CD8-positive, alpha-beta memory T cell (primary cell): ENCODE measurements at places on chromosomes 1 and 21. TPM values are rescaled to one million over a fixed set of nuclear protein-coding genes. Genes with fewer than 3 reads are reported as not detected.
A peak's percentile ranks its signal among the peaks of the same experiment; 100 is the strongest.

Gene RCAN3
- 64.0 TPM for total RNA-seq

Gene RSPO1
- total RNA-seq, result not detected

- no peaks in the 10 kb centered on the region for H3K27me3 ChIP-seq
- DNase-seq, result no peak
- H3K36me3 ChIP-seq, result no peaks in the 10 kb centered on the region
- no peak overlapping the region for H3K4me3 ChIP-seq
- H3K4me1 ChIP-seq, result no peaks in the 10 kb centered on the region
- no peak overlapping the region for H3K27ac ChIP-seq
Measured at GRCh38 chr1:24609949-24610517, 33.1 kb upstream of the SRRM1 start.

DNA sequence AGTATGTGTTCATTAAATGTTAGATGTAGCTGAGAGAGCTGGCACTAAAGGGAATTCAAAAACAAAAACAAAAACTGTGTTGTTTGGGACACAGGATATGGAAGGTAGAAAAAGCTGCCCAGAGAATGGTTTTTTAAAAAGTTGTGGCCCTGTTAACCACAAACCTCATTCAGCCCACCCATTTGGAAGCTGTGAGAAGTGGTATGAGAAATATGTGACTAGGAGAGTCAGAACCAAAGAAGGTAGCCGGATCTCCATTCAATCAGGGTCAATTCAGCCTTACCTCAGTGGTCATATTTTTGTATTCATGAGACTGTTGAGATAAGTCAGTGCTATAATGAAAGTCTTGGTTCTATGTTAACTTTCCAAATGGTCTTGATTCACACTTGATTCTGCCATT lies 29.8 kb upstream of the CACYBP start:
- DNase-seq, result no peak
- no peak overlapping the region for H3K27ac ChIP-seq
- no peaks in the 10 kb centered on the region for H3K27me3 ChIP-seq
- no peaks in the 10 kb centered on the region for H3K36me3 ChIP-seq

- peaks cover 18% of the 10 kb centered on the region for H3K36me3 ChIP-seq
- no peak for DNase-seq
- H3K27ac ChIP-seq, result no peak overlapping the region
Measured at GRCh38 chr1:51829058-51829457, 49.5 kb downstream of the NRDC start.

Gene MTFR1L
- total RNA-seq, result 33.5 TPM

DNA sequence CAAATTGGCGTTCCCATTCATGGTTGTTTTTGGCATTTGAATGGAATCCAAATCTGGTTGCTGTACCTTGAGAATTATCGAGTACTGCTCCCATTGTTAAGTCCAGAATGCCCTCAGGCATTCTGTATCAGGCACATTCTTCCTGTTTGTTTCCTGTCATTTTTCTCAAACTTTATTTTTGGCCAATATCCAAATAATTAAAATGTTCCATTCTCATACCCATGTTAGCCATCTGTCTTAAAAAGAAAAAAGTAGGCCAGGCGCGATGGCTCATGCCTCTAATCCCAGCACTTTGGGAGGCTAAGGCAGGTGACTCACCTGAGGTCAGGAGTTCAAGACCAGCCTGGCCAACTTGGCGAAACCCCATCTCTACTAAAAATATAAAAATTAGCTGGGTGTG lies 29.3 kb upstream of the SHISA4 start:
- no peaks in the 10 kb centered on the region for H3K4me1 ChIP-seq
- H3K27ac ChIP-seq, result no peak overlapping the region
- no peak overlapping the region for H3K4me3 ChIP-seq
- no peak for DNase-seq
- no peaks in the 10 kb centered on the region for H3K27me3 ChIP-seq
- peaks cover 39% of the 10 kb centered on the region for H3K36me3 ChIP-seq

- H3K4me3 ChIP-seq, result peak within 1 kb of the TSS; percentile 88
- H3K27ac ChIP-seq, result peak within 1 kb of the TSS; percentile 79
- peak; percentile 78 for DNase-seq
- peaks cover 73% of the 10 kb centered on the region for H3K4me1 ChIP-seq
Measured at GRCh38 chr1:153545067-153546055, at the start of gene S100A4. Gene S100A4, minus strand, starts transcription at chr1:153545806. Its CDS starts 1,012 bp downstream, at chr1:153544794.

DNA sequence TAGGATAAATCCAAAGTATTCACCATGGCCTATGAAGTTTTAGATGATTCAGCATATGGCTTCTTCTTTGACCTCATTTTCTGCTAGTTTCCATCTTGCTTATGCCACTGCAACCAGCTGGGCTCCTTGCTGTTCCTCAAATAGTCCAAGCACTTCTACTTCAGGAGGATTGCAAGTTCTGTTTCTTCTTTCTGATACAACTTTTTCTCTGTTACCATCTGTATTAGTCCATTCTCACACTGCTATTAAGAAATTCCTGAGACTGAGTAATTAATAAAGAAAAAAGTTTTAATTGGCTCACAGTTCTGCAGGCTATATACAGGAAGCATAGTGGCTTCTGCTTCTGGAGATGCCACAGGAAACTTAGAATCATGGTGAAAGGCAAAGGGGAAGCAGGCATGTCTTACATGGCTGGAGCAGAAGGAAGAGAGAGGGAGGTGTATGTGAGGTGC lies 20.3 kb downstream of the PTGS2 start:
- H3K36me3 ChIP-seq, result no peaks in the 10 kb centered on the region
- H3K27ac ChIP-seq, result no peak overlapping the region
- no peak overlapping the region for H3K4me3 ChIP-seq
- no peak for DNase-seq
- no peaks in the 10 kb centered on the region for H3K4me1 ChIP-seq
- H3K27me3 ChIP-seq, result no peaks in the 10 kb centered on the region

DNA sequence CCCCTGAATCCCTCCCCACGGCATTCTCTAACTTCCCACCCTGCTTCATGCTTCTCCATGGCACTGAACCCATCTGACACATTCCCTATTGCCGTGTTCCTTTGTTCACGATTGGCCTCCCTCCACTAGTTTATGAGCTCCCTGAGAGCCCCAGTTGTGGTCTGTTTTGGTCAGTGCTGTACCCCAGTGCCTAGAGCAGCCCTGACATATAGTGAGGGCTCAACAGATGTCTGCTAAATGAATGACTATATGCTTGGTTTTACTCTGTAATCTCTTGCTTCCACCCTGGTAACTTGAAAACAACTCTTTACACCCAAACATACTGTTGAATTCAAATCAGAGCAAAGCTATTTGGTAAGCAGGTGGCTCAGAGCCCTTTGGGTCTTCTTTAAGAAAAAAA lies 171.1 kb upstream of the EDN2 start:
- H3K27ac ChIP-seq, result no peak overlapping the region
- H3K4me3 ChIP-seq, result no peak overlapping the region
- DNase-seq, result no peak
- H3K4me1 ChIP-seq, result peaks cover 25% of the 10 kb centered on the region
- H3K27me3 ChIP-seq, result no peaks in the 10 kb centered on the region

DNA sequence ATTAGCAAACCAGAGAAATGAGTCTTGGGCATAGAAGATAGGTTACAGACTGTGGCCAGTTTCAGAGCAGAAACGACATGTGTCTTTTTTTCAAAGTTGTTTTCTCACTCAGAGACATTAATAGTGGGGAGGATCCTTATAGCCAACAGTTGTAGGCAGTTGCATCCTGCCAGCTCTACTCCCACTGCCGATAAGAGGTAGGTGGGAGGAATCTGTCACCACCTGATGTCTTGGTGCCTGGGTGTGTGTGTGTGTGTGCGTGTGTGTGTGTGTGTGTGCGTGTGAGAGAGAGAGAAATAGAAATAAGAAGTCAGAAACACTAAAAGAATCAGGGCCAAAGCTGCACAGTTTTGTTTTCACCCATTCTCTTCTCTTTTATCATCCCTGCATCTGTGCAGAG lies 219.5 kb downstream of the ZP4 start:
- no peak overlapping the region for H3K4me3 ChIP-seq
- H3K4me1 ChIP-seq, result no peaks in the 10 kb centered on the region
- DNase-seq, result no peak
- H3K36me3 ChIP-seq, result no peaks in the 10 kb centered on the region

Gene MTARC1
- total RNA-seq, result not detected

DNA sequence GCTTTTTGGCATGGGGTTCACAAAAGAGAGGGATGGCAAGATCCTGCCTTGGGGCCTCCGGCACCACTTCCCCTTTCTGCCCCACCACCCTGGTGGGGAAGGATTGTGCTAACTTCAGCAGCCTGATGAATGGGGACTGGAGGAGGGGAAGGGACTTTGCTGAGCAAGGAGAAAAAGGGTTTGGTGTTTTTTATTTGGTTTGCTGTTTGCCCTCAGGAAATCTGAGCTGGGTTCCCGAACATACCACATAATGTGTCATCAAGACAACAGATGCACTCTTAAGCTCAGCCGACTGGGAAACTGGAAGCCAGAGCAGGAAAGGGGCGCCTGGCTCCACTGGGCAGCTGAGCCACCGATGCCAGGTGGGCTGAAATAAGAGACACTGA lies 19.8 kb downstream of the OLFML2B start:
- no peaks in the 10 kb centered on the region for H3K36me3 ChIP-seq
- DNase-seq, result no peak
- no peaks in the 10 kb centered on the region for H3K4me1 ChIP-seq
- no peak overlapping the region for H3K27ac ChIP-seq
- no peak overlapping the region for H3K4me3 ChIP-seq
- H3K27me3 ChIP-seq, result peaks cover 3% of the 10 kb centered on the region

DNA sequence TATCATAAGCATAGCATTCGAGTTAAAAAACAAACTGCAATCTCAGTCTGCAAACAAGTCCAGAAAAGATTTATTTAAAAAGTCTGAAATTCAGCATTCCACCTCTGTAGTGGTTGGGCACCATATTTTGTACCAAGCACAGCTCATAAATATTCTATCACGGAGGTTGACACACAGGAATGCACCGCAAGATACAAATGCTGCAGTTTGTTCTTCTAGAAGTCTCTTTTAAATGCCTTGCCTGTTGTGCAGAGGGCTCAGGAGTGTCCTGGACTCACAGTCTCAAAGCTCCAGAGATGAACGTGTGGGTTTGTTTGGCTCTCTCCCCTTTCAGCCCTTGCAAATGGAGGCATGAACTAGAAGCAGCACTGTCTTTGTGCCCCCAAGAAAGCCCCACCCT lies 212.4 kb upstream of the USP24 start:
- H3K27me3 ChIP-seq, result peaks cover 9% of the 10 kb centered on the region
- DNase-seq, result no peak

DNA sequence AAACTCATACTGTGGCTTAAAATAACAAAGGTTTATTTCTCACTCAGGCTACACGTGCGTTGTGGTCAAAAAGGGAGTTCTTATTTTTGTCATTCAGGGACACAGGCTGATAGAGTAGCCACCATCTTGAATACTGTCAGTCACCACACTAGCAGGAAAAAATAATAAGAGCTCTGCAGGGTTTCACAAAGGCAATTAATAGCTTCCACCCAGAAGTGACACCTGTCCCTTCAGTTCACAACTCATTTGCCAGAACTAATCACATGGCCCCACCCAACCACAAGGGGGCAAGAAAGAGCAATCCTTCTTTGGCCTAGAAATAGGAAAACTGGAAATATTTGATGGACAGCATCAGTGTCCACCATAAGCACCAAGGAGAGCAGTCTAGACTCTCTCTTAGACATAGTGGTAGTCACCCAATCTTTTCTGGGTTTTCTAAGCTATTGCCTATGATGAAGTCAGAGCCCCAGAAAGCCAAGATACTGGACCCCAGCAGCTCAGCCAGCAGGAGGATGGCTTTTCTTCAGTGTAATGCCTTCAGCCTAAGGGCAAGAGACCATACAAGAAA lies 8.2 kb downstream of the HAPLN2 start:
- peaks cover 36% of the 10 kb centered on the region for H3K27me3 ChIP-seq
- H3K4me1 ChIP-seq, result peaks cover 18% of the 10 kb centered on the region
- no peaks in the 10 kb centered on the region for H3K36me3 ChIP-seq
- H3K27ac ChIP-seq, result no peak overlapping the region
- H3K4me3 ChIP-seq, result no peak overlapping the region

GRCh38 chr1:62318756-62319544 lies at the start of gene KANK4:
Gene KANK4, minus strand, starts transcription at chr1:62319434. Its CDS starts 37,870 bp downstream, at chr1:62281564.
- H3K4me3 ChIP-seq, result no peak within 1 kb of the TSS
- H3K27me3 ChIP-seq, result peaks cover 10% of the 10 kb centered on the region
- no peak within 1 kb of the TSS for H3K27ac ChIP-seq
- DNase-seq, result no peak
- H3K4me1 ChIP-seq, result no peaks in the 10 kb centered on the region
- no peaks in the 10 kb centered on the region for H3K36me3 ChIP-seq

DNA sequence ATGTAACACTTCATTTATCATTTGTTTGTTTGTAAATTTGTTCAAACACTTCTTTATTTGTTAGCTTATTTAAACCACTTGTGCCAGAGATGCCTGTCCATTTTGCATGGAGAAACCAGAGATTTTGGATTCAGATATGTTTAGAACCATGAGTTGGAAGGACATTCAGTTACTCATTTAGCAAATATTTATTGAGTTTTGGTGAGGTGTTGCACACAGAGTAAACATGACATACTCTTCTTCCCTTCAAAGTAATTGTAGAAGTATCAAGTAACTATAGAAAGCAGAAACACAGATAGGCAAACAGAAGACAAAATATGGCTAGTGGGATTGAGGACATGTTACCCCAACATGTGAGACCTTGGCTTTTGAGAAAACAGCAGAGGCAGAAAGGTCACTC lies 136.8 kb upstream of the USP25 start:
- H3K4me3 ChIP-seq, result no peak overlapping the region
- H3K36me3 ChIP-seq, result no peaks in the 10 kb centered on the region
- no peaks in the 10 kb centered on the region for H3K4me1 ChIP-seq
- H3K27me3 ChIP-seq, result no peaks in the 10 kb centered on the region
- DNase-seq, result no peak

Gene ST6GALNAC3
- not detected for total RNA-seq

Gene BCAN
- total RNA-seq, result not detected

Gene NLRP3
- 1.8 TPM for total RNA-seq

DNA sequence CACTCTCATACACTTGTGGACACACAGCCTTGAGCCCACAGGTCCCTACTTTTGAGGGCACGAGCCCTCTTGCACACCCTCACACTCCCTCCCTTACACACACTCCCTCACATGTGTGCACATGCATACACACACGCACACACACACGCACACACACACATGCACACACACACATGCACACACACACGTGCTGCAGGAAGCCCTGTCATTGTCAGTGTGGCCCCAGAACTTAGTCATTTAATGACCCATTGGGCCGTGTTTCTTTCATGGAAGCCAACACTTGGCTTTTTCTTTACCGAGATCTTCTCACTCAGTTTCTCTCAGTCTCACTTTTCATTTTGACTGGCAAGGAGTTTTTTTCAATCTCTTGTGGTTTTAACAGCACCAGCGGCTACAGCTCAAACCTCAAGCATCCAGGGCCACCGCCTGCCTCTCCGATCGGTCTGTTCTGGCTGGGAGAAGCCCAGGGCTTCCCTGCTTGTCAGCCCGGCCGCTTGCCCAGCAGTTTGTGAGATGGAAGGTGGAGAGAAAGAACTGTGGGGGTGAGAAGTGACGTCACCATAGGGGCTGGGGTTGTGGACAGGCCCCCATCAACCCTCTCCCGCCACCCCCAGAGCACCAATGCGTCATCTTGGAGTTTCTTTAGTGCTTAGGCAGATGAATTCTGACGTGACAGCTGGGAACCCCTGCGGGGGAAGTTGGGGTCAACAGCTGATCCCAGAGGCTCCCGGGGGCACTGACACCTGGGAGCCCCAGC lies 15.8 kb upstream of the TNFRSF8 start:
- peak overlapping the region; percentile 43 for H3K4me3 ChIP-seq
- H3K27ac ChIP-seq, result no peak overlapping the region
